Stimulated activated CD4-positive, alpha-beta T cell treated with anti-CD3 and anti-CD28 coated beads, Interleukin-15, amount 100 ng/mL, for 48 hours (primary cell): ENCODE measurements at places on chromosomes 7 and 10.
A peak's percentile ranks its signal among the peaks of the same experiment; 100 is the strongest.

DNA sequence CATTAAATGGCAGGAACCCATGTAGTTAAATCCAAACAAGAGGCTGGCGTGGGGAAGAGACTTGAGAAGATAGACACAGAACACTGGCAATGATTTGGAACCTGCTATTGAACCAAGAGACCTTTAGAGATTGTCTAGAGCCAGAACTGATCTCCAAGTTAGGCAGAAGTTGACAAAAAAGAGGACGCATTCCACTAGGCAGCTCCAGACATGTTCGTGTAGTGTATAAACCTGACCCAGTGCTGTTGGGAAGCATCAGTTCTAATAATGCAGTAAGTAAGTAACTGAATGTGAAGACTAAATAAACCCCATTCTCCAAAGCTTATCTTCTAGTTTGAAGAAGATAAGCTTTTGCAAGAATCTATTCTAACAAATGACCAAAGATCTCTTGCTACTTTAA is 50.8 kb downstream of the AP3M1 start:
- no peak for DNase-seq

- no peak for DNase-seq
Observed at GRCh38 chr7:53205006-53205405, 169.6 kb downstream of the POM121L12 start.

DNA sequence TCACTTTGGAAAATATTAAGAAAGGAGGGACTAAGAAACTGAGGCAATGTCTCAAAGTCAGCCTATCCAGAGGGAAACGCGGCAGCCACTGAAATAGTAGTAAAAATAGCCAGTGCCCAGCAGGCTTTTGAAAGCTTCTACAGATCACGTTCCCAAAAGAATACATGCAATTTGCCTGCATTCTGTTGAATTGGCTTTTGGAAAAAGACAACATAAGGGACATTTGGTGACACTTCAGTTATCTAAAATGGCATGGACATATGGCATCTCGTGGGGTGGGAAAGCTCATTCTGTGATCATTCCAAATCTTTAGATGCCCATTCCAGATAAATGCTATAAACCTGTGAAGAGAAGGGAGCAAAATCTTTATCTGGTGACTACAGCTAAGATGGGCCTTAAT is 82.8 kb upstream of the PDE1C start:
- DNase-seq, result no peak

- no peak for DNase-seq
Observed at GRCh38 chr10:19195698-19196097, 147.1 kb downstream of the MALRD1 start.

DNA sequence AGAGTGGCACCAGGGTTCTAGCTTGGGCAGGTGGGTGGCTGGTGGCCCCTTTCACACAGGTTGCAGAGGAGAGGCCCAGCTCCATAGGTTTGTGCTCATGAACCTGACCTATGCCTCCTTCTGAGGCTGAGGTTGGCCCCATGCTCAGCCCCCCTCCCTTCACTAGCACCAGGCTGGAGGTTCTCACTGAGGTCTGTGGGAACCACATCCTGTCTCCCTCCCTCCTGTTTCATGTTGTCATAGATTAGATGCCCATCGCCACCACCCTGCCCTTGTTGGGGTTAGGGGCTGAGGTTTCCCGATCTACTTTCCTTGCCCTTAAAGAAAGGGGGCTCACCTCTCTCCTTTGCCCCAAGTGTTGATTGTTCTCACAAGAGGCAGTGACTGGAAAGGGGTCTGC is 14.7 kb downstream of the NEUROG3 start:
- no peak for DNase-seq

GRCh38 chr7:81883801-81884393 is 114.0 kb upstream of the HGF start:
- no peak for DNase-seq

DNA sequence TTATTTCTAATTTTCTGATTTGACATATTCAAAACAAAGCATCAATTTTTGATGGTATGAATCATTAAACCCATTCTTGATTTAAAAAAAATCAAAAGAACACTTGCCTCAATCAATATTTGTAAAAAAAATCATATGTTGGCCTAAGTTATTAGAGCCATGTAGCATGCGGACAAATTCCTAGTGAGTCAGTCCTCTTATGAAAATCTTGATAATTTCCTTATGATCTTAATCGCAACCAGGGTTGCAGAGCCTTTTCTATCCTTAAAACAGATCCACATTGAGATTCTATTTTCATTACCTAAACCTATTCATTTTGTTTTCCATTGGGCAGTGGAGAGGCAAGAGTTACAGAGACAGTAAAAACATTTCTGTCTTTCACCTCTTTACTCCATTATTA is 203.2 kb downstream of the ARL4A start:
- no peak for DNase-seq

DNA sequence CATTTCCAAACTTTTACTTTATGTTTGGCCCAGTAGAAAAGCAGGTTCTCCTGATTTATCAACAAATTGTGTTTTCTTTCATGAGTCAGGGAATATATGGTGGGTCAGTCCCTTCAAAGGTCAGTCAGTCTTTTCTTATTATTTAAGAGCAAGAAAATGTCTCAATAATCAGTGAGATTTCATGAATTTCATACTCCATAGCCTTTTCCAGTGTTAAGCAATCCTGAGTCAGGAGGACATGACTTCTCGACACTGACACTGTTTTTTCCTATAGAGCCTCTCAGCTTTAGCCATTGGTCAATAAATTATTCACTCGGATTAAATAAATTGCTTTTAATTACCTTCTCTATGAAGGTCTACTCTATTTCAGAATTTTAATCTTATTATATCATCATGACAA is 334.5 kb downstream of the SORCS1 start:
- no peak for DNase-seq

- no peak for DNase-seq
Observed at GRCh38 chr7:157300369-157300825, 36.4 kb upstream of the DNAJB6 start.

- DNase-seq, result no peak
Observed at GRCh38 chr10:60975716-60976115, 31.7 kb upstream of the RHOBTB1 start.

- DNase-seq, result no peak
Observed at GRCh38 chr10:68333058-68333395, 299 bp upstream of the PBLD start.

DNA sequence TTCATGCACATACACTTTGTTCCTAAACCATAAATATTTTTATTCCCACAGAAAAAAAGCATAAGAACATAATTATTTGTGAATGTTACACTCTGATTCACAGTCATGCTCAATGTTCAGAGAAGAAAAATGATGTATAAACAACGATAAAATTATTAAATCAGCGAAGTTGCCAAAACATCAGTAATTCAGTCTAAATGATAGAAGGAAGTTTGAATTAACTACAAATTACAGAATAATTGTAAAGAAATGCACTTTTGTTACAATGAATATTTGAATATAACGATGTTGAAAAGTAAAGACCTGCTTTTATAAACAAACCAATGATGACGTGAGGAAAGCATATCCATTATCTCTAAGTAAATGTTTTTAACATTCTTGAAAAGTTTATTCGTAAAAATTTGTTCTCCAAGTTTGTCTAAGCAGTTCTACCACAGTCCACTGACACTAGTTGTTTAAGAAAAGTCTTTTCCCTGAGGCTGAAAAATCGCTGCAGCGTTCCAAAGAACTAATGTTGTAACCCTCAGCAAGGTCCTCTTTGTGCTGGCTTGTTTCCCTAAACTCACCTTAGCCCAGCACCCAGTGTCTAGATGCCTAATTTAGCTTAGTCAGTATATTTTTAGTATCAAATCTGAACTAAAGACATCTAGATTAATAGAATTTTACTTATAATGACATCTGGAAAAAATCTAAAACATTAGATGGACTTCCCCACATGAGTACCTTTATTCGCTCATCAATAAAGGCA is 30.4 kb downstream of the TSPAN12 start:
- no peak for DNase-seq

DNA sequence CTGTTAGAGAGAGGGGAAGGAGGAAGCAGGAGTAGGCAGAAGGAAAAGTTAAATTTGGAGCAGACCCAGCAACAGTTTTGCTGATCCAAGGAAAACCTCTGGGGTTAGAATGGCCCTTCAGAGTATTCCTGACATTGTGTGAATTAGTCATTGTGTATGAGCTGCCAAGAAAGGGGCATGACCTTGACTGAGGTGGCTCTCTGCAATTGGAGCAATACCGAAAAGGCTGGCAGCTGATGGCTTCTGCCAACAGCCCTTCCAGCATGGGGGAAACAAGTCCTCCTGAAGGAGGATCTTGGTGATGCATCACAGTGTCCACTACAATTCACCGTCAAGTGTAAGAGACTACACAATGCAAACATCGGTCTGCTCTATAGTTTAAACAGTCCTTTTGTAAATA is 20.6 kb upstream of the WASL start:
- DNase-seq, result no peak

DNA sequence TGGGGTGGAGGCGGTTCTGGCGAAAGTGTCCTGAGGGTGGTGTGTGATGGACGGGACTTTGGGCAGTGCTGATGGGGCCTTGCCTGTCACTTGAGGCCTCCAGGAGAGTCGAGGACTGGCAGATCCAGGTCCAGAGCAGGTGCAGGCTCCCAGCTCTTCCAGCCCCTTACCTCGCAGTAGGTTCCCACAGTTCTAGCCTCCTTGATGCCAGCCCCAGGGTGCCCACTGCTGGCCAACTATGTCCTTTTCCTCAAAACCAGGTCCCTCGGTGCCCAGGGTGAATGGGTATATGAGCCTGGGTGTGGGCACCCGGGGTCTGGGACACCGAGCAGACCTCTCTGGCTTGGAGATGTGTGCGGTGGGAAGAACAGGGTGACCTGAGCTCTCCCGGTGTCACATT is 8.3 kb downstream of the FAM20C start:
- no peak for DNase-seq

DNA sequence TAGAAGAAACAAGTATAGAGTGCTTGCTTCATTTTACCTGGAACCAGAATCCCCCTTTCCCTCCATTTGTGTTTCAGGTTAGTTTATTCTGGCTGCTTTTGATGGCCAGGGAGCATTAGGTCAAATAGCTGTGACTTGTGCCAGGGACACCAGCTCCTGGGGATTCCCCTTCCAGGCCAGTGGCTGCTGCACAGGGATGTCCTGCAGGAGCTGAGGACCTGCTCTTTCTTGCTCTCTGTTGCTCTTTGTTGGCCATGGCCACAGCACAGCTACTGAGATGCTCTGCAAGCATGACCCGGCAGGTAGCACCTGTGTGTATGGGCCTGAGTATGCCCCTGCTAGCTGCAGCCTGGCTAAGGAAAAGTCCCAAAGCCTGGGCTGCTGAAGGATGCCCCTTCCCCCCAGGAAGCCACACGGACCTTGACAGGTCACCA is 208.9 kb downstream of the EBF3 start:
- DNase-seq, result no peak

GRCh38 chr10:98572594-98572993 is 125.9 kb upstream of the HPS1 start:
- no peak for DNase-seq

DNA sequence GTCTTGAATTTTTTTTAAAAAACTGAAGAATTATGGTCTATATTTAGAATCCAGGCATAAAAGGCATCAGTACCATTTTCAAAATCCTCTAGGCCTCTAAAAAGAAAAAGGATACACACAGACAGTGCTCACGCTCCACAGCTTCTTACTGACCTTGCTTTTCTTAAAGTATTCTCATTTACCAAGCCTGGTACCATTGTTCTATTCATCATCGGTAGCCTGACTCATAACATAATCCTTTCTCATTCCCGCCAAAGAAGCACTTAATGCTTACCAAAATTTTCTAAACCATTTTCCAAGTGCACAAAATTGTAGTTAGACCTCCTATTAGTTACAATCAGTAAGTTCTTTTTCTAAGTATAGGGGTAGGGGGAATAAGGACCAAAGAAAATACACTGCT is 54.6 kb downstream of the ATE1 start:
- DNase-seq, result no peak

DNA sequence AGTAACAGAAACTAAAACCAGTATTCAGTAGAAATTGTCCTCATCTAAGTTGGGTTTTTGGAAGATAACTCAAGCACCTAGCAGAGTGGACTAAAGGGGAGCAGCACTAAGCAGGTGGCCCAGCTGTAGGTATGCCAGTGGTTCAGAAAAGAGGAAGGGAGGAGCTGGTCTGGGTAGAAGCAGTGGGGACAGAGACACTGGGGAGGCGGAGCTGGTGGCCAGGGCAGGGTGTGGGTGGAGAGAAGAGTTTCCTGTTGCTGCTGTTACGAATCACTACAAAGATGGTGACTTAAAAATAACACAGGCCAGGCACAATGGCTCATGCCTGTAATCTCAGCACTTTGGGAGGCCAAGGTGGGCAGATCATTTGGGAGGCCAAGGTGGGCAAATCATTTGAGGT is 136.2 kb downstream of the WDR11 start:
- no peak for DNase-seq

DNA sequence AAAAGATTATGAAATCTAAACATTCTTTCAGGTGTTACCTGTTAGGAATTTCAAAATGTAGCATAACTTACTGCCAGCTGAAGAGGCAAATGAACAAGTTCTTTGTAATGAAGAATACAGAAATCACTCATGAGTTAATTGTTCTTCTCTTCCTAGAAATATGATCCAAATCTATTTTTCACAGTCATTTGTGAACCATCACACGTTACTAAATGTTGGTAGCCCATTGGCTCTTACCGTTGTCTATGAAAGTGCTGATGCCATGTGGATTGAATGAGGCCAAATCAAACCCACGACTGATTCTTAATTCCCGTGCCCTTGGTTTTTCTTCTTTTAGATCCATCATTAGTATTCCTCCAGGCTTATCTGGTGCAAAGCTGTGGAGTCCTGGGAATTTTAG is 15.9 kb upstream of the PON3 start:
- no peak for DNase-seq

GRCh38 chr7:148650232-148650858 is 48.4 kb upstream of the CUL1 start:
- no peak for DNase-seq

DNA sequence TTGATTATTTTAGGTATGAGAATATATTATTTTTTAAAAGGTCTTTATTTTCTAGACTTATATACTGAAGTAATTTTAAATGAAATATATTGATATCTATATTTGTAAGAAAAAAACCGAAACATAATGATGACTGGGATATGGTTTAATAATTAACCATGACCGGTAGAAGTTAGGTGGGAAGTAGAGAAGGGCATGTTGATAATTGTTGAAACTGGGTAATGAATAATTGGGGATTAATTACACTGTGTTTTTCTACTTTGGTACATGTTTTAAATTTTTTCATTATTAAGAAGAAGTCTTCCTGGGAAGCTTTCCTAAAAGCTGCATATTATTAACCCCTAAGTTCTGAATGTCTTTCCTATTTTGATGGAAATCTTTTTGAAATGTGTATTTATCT is 16.3 kb downstream of the TSPAN12 start:
- no peak for DNase-seq

- DNase-seq, result no peak
Observed at GRCh38 chr10:47396311-47396717, 12.2 kb upstream of the ZNF488 start.

- no peak for DNase-seq
Observed at GRCh38 chr7:76292213-76292573, 10.3 kb upstream of the HSPB1 start.

GRCh38 chr10:132904814-132905649 is 37.3 kb downstream of the CFAP46 start:
- DNase-seq, result peak; percentile 30
